ENCODE measurements at places on chromosomes 7 and 10.

GRCh38 chr10:113148901-113149300 lies 198.9 kb downstream of the TCF7L2 start:
- no peak for DNase-seq

DNA sequence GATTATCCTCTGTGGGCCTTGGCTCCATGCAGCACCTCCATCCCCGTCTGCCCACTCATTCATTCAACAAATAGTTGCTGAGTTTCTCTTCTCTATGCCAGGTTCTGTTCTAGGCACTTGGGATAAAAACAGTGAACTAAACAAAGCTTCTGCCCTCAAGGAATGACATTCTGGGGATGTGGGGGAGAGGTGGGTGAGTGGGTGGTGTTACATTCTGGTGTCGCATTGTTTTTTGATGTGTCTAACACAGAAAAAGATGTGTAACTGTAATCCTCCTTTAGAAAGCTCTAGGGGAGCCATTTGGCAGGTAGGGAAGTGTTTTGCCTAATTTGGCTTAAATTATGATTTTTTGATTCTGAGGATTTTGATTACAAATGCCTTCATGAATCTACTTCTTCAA lies 21.4 kb downstream of the AUTS2 start:
- no peak for DNase-seq

GRCh38 chr7:13115157-13115772 lies 427.8 kb downstream of the ARL4A start:
- DNase-seq: no peak

DNA sequence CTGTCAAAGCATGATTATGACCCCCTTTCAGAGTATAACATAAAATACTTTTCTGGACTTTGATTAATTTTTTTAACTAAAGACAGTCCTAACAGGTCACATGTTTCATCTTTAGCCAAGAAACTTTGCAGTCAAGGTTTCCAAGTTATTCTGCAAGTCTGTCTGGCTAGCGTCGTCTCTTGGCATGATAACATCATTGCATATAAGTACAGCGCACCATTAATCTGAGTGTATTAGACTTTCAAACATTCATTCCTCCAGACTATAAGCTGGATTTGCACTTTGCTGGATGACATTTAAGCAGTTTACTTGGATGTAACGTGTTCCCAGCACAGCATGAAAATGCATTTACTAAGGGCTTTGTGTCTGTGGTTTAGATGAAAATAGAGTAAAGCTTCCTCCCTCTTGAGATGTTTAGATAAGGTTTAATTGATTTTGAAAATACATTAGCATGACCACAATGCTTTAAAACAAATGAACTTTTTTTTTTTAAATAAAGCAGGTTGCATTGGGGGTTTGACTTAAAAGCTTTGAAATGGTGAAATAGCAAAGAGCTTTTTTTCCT lies 349.0 kb upstream of the MTPN start:
- no peak for DNase-seq

All from activated CD8-positive, alpha-beta memory T cell treated with anti-CD3 and anti-CD28 coated beads for 48 hours (primary cell).